ENCODE measurements at places on chromosomes 7 and 10.

DNA sequence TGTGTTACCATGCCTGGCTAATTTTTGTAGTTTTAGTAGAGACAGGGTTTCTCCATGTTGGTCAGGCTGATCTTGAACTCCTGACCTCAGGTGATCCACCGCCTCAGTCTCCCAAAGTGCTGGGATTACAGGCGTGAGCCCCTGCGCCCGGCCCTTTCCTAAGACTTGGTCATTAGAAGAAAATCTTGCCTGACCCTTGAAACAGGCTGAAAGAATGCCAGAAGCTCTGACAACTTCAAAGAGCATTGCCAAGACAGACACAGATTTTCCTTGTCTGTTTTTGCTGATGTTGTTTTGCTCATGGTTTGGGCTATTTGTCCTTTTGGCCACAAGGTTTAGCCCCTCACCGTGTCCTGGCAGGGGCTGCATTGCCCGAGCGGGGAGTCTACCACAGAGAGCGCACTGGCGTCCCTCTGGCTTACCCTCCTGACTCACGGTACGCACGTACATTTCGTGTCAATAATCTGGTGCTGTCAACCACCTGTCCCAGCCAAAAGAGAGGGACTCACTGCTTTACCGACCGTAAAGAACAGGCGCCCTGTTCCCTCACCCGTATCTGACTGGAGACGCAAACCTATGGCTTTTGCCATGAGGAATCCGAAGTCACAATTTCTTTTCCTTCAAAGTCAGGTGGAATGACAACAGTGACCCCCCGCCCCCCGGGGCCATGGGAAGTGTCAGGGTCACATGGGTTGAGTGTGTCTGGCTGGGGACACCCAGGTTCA is 10.1 kb upstream of the INPP5A start:
- no peak for DNase-seq

- DNase-seq = no peak
Measured at GRCh38 chr7:100568896-100569844, 4.5 kb downstream of the SAP25 start.

- DNase-seq = no peak
Measured at GRCh38 chr7:72037516-72037915, 374.6 kb downstream of the CALN1 start.

DNA sequence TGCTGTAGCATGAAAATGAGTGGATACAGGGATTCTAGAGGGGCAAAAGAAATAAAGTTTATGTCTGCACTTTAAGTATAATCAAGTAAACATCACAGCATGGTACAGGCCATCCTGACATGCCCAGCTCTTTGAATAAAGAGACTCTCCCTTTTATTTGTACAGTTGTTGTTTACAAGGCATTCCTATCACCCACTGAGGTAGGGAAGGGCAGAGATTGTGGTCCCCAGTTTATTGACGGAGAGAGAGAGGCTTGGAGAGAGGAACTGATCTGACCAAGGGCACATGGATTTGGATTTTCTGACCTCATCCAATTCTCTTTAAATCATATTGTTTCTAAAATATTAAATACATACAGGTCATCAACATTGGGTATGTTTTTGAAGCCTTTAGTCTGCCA is 53.9 kb downstream of the TACC2 start:
- DNase-seq = no peak

DNA sequence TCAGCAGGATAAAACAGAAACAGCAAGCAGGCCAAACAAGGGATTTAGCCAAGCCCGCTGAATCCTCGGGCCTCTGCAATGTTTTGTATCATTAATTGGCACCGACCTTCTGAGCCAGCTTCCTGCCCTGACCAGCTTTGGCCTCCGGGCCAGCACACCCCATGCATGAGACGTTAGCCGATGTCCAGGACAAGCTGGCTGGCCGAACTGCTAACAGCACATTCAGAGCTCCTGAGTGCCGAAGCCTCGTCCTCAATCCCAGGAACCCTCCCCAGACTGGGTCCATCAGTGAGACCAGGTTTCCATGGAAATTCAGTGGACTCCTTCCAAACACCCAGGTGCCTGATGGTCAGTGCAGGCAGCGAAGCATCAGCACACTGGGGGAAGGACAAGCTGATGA is 134.3 kb upstream of the PFKP start:
- DNase-seq = no peak

DNA sequence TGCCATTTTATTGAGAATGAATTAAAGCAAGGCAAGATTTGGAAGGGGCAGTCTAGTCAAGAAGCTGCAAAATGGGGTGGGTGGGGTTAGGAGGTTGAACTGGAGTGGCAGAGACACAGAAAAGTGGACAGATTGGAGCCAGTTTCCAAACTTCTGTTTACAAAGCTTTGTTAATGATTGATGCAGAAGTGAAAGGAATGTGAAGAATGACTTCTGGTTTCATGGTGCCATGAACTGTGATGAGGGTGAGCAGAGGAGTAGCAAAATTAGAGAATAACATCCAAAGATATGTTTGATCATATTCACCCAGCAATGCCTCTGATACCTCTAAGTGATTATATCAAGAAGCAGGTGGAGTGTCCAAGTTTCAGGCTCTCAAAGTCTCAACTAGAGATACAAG is 1118.0 kb upstream of the C7orf33 start:
- no peak for DNase-seq

DNA sequence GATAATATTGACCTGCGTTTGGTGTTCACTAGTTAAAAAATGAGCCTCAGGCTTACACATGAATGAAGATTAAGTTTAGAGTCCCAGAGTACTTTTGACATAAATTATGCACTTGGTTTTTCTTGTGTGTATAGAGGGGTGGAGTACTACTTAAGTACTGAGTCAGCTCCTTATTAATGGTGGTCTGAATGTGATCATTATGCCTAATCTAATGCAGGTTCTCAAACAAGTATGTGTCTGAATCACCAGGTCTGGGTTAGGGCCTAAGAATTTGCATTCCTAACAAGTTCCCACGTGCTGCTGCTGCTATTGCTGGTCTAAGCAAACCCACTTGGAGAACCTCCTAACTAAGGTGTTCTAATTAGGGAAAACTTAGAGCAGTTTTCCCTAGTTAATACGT is 30.7 kb upstream of the STOX1 start:
- DNase-seq = no peak
